Vagina (tissue), 2 donors: ENCODE measurements at places on chromosomes 1 and 21.

GRCh38 chr21:16199539-16199938 is 469.8 kb downstream of the USP25 start:
- DNase-seq = no peak

GRCh38 chr1:225449261-225449660 is 21.4 kb upstream of the LBR start:
- DNase-seq = no peak

GRCh38 chr21:32728848-32729247 is 1.0 kb upstream of the SYNJ1 start:
- DNase-seq = no peak

- no peak for DNase-seq
Observed at GRCh38 chr21:44918581-44919033, 2.1 kb downstream of the ITGB2 start.

DNA sequence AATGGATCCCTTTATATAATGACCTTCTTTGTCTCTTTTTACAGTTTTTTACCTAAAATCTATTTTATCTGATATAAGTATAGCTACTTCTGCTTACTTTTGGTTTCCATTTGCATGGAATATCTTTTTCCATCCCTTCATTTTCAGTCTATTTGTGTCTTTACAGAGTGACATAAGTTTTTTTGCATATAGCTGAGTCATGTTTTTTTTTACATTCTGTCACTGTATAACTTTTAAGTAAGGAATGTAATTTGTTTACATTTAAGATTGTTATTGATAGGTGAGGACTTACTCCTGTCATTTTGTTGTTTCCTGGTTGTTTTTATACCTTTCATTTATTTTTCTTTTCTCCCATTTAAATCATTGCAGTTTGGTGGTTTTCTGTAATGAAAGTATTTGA is 402.7 kb upstream of the ADGRL2 start:
- no peak for DNase-seq

GRCh38 chr1:94591823-94592570 is 50.4 kb upstream of the F3 start:
- no peak for DNase-seq

DNA sequence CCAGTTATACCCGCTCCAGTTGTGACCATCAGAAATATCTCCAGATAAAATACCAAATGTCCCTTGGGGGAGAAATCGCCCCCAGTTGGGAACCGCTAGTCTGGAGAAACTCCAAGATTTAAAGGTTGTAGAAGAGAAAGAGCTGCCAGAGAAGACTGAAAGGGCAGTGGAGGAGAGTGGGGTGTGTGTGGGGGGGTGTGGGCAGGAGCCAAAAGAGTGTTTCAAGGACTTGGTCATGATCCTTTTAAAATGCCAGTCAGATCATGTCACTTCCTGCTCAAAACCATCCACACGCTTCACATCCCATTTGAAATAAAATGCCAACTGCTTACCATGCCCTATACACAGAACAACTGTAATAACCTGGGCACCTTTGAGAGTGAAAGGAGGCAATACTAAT is 3.4 kb upstream of the HEYL start:
- DNase-seq = no peak

DNA sequence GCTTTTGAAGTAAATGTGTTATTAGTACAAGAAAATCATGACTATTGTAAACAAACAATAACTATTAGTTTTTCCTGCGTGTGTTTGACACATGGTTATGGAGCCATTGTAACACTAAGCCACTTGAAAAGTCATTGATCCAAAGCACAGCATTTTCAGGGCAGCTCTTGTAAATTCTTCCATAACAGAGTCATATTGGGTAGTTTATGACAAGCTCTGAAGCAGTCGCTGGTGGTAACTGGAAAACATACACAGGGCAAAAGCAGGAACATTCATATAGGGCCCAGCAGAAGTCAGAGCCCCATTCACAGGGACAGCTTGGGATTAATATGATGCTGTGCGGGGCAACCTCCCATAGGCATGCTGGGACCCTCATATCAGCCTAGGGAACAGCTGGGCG is 483.2 kb upstream of the PTBP2 start:
- DNase-seq = no peak

DNA sequence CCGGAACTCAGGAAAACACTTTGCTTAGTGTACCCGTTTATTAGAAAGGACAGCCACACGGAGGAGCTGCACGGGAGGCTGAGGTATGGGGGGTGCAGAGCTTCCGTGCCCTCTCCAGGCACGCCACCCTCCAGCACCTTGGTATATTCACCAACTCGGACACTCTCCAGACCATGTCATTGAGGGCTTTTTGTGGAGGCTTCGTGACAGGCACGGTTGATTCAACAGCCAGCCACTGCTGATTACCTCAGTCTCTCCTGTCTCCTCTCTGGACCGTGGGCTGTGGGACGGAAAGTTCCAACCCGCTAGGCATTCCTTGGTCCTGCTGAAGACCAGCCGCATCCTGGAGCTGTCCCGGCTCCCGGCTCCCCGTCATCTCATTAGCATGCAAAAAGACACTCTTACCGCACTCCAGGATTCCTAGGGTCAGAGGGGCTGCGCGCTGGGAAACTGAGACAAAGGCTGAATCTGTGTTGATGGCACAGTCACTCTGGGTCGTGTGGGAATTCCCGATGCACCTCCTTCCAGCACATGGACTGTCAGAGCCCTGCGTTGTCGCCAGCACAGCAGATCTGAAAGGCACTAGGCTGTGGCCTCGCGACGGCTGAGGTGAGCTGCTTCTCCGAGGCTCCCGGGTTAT is 65.6 kb downstream of the PRKCZ start:
- no peak for DNase-seq

DNA sequence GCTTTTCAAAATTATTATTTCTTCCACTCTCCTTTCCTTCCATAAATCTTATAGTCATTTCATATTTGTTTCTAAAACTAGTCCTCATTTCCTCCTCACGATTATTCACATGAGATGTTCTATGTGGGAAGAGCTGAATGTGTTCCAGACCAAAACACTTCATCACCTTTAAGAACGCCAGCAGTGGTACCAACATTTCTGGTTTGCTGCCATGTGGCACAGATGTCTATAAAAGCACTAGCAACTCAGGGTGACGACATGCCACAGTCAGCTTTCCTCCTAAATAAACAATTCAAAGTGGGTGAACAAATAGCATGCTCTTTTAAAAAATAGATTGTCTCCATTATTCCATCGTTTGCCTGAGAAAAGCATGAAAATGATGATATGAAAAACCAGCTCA is 1217.8 kb upstream of the ADGRL2 start:
- DNase-seq = no peak

DNA sequence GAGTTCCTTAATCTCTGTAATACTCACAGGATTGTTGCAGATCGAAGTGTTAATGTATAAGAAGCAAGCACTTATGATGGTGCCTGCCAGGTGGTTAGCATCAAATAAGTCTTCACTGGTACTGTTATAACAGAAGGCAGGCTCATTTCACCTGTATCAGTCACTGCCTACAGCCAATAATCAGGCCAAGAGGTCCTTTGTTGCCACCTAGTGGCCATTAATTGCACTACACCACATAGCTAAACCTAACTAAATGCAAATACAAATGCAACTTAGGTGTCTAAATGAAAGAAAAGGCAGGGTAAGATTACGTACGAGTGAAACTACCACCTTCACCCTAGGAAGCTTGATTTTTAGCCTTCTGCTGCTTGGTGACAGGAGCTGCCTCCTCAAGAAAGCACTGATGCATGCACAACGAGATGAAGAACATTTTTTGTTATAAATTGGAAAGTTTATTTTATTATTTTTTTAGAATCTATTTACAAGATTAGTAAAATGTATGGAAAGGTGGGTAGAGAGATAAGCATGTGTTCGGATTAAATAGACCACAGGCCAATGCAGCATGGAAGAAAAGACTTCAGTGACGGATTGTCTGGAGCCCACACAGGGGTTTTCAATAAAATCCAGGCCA is 334.8 kb upstream of the CAMK1G start:
- no peak for DNase-seq

DNA sequence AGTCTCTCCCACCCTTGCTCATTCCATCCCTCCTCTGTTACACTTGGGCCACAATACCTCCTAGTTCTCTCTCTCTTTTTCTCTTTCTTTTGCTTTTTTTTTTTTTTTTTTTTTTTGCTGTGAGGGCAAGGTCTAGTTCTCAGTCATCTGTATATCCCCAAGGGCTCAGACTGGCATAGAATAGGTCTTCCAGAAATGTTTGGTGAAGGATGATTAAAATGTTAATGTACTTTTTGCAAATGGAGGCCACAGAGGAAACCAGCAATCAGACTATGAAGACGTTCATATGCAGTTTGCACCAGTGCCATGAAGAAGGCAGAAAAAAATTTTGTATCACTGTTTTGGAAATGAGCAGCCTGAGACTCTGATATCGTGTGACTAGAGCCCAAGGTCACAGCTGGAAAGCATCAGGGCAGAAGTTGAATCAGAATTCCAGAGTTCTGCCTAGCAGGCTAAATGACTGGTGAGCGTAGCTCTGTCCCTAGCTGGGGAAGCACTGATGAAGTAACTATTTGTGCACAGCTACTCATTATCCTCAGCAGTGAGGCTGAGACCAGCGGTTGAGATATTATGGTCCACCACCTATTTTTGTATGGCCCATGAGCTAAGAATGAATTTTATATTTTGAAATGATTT is 186.5 kb downstream of the TGFBR3 start:
- DNase-seq = no peak

GRCh38 chr1:97245682-97246081 is 524.1 kb downstream of the PTBP2 start:
- no peak for DNase-seq

GRCh38 chr21:33774551-33774950 is 132.2 kb downstream of the ITSN1 start:
- no peak for DNase-seq
